ENCODE measurements at places on chromosomes 4 and X.

DNA sequence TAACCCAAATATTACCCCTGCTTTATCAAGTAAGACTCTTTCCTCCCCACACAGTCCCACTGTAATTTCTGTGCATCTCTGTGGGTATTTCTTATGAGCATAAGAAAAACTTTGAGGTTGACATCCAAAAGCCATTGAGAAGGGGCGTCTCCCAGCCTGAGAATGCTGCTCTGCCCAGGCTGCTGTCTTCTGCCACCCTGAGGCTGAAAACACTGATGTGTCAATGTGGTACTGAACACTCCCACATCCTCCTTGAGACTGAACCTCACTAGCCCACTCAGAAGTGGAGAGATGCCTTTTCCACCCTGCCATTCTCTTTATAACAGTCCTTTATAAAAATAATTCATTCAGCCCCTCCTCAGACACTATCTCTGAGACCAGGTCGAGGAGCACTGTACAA is 120.8 kb downstream of the SMIM20 start:
- DNase-seq: no peak

GRCh38 chr4:98557194-98557892 is 101.1 kb downstream of the TSPAN5 start:
- DNase-seq: no peak

DNA sequence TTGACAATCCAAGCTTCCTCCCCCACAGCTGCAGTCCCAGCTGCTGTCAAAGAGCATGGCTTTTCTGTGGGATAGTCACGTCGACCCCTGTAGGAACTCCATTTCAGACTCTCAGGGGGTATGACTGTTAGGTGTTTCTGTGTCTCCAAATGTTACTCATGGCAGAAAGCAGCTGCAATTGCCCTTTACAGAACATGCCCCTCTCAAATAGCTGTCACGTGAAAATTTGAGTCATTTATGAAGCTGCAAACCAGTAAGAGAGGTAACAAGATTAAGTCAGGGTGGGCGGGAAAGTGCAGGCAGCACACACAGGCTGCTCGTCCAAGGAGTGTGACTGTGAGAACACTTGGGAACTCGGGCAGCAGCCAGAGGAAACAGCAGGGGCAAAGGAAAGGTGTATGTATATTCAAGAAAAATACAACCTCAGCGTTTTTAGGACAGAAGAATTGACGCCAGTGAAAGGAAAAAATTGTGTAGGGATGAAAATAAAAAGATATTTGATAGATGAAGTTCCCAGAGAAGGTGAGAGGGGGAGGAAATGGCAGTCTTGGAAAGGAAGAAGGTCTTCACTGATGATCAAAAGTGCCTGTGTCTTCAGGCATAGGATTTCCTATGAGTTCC is 66.5 kb upstream of the TMEM184C start:
- DNase-seq: no peak

- no peak for DNase-seq
Measured at GRCh38 chr4:40233227-40233626, 36.4 kb downstream of the RHOH start.

- DNase-seq: no peak
Measured at GRCh38 chr4:179625406-179625805, 2183.2 kb upstream of the AGA start.

DNA sequence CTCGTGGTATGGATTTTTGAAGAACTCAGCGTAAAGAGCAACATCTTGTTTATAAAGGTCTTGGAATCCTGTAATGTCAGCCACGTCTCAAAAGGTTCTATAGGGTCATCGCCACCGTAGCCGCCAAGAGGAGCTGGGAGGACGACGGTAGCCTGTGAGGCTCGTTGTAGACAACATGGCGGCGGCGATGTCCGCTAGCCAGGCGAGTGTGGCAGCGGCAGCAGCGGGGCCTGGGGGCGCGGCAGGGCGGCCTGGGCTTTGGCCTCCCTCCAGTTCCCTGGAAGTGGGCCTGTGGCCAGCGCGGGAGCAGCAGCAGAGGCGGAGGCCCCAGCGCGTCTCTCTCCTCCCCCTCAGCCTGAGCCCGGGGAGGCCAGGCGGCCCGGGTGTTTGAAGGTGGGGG is 143.5 kb upstream of the PBDC1 start:
- no peak for DNase-seq

DNA sequence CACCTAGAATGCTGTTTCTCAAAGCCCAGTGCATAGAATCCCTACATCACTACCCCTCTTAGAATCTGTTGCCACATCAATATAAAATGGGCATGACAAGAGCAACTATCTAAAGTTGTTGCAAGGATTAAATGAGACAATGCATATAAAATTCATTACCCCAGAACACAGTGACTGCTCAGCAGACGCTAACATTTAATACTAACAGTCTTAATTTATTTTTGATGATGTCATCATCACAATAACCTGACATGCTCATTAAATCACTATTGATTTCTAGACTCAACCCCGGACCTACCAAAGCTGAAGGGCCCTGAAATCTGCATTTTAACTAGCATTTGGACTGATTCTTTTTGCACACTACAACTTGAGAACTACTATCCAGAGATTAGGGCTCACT is 3.9 kb downstream of the ARSJ start:
- no peak for DNase-seq

GRCh38 chr4:6889101-6889735 is 20.4 kb upstream of the TBC1D14 start:
- no peak for DNase-seq

DNA sequence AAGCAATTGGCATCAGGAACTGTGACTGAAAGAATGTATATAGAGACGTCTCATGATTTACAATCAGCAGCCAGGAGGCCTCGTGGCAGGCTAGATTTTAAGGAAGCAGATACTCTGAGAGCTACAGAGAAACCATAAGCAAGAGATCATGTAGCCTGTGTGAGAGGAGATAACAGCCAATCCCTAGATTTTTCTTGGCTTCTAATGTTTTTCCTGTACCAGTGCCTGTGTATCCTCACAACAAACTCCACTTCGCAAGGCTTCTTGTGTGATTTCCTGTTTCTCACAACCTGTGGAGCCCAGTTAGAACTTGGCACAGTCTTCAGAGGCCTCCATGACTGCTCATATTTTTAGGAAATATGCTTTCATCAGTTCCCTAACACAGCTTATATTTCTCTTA is 147.9 kb downstream of the PTCHD1 start:
- no peak for DNase-seq

DNA sequence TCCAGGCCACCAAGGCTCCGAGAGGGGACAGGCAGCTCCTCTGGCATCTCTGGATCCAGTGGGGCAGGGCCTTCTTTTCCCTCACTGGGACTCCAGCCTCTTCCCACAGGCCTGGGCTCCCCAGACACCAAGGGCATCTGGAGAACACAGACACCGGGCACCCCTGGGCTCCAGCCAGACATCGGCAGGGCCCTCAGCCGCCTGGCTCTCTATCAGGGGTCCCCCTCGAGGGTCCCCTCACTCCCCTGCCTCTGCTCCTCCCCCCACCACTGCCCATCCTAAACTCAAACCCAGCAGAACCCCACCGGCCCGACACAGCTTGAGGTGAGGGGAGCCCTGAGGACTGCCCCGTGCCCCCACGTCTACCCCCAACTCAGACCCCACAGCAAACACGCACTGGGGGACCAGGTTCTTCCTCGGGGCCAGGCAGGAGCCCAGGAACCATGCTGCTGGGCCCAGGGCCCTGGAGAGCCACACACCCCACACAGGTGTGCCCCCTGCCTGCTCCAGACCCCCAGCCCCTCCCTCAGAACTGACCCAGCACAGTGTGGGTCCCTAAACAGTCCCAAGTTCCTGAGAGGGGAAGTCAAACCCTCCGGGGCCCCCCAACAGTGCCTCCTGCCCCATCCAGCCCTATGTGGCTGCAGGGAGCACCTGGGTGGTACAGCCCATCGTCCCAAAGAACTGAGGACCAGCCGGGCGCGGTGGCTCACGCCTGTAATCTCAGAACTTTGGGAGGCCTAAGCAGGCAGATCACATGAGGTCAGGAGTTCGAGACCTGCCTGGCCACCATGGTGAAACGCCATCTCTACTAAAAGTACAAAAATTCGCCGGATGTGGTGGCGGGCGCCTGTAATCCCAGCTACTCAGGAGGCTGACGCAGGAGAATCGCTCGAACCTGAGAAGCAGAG is 86.8 kb downstream of the FAM53A start:
- DNase-seq: no peak

DNA sequence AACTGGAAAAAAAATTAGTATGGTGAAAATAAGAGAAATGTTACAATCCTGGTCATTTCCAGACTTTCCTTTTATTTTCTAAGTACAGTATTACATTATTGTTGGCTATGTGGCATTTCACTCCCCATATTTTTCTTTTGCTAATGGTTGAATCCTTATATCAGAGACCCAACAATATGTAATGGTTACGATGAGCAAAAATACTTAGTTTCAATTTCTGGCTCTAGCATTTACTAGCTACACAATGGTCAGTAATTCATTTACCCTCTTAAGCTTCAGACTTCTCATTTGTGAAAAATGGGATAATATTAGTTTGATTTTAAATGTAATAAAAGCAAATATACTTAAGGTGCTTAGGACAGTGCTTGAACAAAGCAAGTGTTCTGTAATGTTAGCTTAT is 942.9 kb upstream of the PABPC4L start:
- DNase-seq: no peak

DNA sequence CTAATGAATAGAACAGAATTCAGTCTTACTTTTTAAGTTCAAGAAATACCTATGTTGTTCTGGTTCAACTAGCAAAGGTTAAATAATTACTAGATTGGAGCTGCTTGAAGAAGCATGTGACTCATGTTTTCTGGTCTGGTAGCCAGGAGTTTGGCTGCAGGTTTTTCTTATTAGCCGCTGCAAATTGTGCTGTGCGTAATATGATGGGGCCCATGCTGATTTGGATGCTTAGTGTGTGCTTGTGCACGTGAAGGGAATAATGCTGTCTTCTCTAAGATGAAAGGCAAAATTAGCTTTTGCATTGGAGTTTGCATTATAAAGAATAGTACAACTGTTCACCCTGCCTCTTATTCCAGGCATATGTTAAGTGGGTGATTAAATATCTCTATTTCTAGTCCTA is 219.6 kb downstream of the SNCA start:
- DNase-seq: no peak

- no peak for DNase-seq
Measured at GRCh38 chrX:39967348-39967747, 130.4 kb downstream of the BCOR start.

DNA sequence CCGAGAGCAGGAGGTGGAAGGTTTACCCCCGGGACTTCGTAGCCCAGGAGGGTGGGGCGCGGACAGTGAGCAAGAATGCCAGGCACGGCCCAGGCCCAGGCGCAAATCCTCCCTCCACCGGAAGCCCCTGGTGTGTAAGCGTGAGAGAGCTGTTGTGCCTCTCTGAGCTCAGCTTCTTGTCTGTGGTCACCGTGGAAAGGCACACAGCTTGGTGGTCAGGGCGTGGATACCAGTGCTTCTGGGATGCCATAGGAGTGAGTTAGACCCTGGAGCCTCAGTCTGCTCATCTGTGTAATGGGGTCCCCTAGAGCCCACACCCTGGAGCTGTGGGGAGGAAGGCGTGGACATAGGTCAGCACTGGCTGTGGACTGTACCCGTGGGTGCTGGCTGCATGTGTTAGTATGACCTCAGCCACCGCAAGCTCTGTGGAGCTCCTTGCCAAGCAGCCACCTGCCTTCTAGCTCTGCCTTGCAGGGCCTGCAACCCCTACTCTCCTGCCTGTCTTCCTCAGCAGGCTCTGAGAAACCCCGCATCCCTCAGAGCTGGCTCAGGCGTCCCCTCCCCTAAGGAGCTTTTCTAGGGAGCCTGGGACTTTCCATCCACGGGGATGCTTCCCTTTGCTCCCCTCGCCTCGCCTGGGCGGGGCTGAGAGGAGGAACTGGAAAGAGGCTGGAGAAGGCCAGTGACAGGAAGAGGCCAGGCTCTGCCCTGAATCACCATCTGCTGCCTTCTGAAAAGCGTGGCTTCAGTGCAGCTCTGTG is 28.0 kb upstream of the AFAP1 start:
- DNase-seq: no peak

DNA sequence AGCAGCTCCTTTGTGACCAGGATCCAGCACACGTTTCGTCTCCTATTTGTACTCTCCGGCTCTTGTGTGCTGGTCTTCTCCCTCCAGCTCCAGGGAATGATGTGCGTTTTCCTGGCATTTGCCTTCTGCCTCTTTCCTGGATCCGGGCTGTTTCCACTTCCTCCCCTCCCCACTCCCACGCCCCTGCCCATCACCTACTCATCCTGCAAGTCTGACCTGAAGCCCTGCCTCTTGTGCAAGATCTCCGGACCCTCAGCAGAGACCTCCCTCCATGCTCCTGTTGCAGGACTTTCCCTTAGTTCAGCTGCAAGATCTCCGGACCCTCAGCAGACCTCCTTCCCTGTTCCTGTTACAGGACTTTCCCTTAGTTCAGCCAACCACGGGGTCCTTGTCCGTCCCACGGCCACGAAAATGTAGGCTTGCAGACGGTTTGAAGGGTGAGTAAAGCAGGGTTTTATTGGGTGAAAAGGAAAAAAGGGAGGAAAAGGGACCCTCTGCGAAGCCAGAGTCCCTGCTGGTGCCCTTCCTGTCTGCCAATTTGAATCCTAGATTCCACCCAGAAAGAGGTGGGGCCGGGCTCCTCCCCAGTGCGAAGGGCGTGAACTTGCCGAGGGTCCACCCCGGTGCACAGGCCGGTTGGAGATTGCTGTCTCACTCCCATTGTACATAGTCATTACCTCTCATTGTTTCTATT is 74.4 kb upstream of the IRF2 start:
- no peak for DNase-seq

DNA sequence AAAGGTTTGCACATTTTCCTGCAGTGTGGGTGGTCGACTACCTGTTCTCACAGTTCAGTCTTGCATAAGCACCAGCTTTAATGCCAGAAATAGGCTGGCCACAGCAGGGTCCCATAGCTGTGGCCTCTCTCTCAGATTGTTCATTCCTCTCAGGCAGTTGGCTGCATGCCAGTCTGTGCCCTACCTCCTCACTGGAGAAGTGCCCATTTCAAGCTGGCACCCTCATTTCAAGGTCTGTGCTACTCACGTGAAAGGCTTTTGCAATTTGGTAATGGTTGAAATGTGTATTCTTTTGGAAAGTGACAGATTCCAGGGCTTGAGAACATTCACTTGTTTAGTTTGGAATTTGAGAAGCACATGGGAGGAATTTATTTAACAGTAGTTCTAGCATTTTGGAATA is 28.9 kb upstream of the MTMR1 start:
- DNase-seq: no peak

DNA sequence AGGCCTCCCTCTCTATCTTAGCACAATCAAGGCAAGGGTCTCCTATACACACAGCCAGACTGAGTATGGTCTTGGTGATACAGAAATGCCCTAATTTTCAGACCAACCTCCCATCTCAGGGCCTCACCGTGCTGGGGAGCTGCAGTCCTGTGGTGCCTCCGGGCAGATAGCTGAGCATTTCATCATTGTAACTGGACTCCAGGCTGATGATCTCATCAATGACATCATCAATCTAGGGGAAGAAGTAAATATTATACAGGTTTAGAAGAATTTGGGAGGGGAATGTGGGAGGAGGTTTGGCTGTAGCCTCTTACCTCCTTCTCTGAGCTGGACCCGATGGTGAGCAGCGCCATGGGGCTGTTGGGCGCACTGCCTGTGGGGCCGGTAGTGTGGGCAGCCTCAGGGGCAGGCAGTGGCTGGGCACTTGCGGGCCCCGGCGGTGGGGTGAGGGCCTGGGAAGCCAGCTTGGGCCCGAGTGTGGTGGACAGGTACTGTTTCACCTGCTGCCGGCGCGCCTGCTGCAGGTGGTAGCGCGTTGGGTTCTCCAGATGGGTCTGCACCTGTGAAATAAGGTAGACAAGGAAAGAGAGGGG is 5.2 kb downstream of the TFE3 start:
- no peak for DNase-seq

- DNase-seq: no peak
Measured at GRCh38 chrX:134236626-134237614, at the start of gene CCDC160. CCDC160 (plus strand) TSS chrX:134237182; CDS start chrX:134244801, 7,619 bp downstream.

GRCh38 chr4:122821092-122821491 is 5.5 kb upstream of the FGF2 start:
- DNase-seq: no peak
